ENCODE measurements at places on chromosomes 12 and 14.

GRCh38 chr14:30045720-30046119 lies 118.1 kb upstream of the PRKD1 start:
- DNase-seq, result no peak

DNA sequence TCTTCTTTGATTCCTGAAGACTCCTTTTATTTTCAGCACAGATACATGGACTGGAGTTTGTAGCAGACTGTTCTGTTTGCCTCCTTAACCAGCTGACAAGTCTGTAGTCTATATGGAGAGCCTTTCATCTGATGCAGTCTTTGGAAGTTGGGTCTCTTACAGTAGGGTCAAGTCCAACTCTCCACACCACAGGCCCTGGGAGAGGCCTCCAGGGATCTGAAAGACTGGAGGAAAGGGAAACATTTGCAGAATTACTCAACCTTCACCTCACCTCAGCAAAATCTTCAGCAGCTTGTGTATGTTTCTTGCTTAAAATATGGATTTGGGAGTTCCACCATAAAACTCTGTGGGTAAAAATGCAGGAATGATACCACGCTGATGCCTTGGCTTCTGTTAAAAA lies 188.4 kb downstream of the MSRB3 start:
- no peak for DNase-seq

DNA sequence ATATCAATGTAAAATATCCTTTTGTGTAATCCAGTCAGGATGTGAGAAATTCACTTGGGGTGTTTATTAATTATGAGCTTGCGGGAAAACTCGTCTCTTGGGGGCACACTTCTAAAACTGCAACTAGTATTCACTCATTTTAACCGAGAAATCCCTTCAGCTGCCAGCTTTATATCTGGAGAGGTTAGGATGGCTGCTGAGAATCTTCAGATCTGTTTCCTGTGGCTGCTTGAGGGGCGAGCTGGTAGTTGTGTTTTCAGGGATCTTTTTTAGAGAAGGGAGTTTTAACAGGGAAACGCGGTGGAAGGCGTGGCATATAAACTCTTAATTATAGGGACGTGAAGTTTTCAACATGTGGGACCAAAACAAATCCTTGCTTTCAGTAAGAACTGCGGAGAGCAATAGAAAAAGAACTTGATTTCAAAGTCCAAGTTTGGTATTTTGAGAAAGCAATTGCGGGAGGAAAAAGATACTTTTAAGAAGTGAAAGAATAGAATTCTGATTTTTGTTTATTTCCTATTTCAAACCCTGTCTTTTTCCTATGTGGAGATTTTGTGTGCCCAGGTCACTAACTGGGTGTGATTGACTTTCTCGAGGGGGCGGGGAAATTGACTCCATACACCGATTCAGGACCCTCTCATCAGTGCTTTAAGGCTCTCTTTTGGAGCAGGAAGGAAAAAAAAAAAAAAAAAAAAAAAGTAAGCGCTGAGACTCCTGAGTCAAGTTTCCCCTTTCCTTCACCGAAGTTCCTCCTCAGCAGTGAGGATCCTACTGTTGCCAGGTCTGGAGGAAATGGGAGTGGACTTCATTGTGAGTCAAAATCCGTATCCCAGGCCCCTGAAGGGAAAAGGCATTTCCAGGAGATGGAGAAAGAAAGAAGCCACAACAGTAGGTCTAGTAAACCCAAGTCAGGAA lies 1.1 kb downstream of the PPFIBP1 start:
- DNase-seq, result no peak

DNA sequence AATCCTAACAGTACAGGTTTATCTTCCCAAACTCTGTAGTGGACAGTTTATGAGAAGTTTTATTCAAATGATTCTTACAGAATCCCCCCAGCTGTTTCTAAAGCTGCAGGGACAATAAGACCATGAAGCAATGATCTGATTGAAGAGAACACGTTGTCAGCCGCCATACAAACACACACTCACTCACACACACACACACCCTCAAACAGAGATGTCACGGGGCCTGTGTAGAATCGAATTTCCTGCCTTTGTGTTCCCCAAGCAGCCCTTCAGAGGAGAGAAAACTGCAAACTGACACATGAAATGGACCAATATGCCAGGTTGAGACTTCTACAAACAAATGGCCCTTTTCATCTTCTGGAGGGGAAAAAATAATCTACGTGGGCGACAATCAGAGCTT lies 80.5 kb upstream of the TBX3 start:
- no peak for DNase-seq

GRCh38 chr12:125888921-125889320 lies 823.7 kb downstream of the AACS start:
- no peak for DNase-seq

GRCh38 chr14:104440297-104440956 lies 139.1 kb upstream of the C14orf180 start:
- DNase-seq, result no peak

DNA sequence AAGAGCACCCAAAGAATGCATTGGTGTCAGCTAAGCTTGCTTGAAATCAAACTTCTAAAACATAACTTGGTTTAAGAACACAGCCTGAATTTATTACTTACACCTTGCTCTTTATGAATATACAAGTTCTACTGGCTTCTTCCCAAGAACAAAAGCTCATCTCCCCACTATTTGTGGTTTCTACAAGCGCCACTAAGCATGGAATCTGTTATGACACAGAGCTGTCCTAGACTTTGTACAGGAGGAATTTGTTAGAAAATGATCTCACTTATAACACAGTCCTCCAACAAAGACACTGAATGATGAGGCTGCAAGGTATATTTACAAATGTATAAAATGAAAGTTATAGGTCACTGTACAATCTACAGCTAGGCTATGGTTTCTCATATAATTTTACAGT lies 452.1 kb downstream of the BCAT1 start:
- no peak for DNase-seq

- DNase-seq, result peak; percentile 54
Observed at GRCh38 chr12:101839324-101840283, 8.8 kb upstream of the GNPTAB start.

DNA sequence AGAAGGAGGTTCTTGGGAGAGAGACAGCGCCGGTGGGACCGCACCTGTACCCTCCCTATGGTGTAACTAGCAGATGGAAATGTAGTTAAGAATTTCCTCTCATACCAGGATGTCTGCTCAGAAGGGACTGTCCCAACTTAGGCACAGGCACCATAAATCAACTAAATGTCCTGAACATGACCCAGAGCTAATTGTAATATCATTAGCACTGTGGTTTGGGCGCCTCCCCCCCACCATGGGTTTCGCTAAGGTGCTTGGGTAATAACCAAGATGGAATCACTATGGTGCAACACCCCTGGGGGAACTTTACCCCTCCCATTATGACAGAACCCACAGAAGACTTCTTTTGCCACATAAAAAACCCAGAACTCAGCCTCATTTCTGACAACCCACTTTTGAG lies 15.9 kb downstream of the ZNF641 start:
- DNase-seq, result no peak

DNA sequence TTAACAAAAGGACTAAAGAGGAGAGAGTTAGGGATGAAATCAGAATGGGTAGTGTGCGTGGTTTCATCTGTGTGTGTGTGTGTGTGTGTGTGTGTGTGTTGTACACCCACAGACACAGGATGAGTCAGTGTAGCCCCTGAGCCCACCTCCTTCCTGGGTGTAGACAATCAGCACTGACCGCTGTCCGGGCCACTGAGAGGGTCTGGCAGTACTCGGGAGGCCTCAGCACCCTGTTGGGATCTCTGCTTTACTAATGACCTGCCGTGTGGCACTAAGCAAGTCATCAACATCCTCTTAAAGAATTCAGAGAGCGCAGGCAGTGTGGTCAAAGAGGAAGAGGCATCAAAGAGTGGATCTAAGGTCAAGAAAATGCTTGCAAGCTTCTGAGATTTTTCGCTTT lies 112.6 kb downstream of the PRMT8 start:
- no peak for DNase-seq

DNA sequence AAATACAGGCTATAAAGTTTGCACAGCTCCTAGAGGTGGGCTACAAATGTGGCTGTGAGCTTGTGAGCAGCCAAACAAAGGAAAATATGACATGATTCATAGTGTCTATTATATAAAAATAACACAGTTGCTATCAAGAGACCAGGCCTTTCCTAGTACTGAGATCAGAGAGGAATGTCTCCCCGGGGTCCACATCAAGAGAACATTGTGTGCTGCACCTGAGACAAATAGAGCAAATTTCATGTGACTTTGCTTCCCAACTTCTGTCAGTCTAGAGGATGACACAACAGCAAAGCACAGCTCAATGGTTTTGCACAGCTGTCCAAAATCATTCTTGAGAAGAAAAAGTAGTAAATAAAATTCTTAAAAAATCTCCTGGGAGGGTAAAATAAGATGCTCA lies 297.5 kb upstream of the PRKD1 start:
- no peak for DNase-seq

DNA sequence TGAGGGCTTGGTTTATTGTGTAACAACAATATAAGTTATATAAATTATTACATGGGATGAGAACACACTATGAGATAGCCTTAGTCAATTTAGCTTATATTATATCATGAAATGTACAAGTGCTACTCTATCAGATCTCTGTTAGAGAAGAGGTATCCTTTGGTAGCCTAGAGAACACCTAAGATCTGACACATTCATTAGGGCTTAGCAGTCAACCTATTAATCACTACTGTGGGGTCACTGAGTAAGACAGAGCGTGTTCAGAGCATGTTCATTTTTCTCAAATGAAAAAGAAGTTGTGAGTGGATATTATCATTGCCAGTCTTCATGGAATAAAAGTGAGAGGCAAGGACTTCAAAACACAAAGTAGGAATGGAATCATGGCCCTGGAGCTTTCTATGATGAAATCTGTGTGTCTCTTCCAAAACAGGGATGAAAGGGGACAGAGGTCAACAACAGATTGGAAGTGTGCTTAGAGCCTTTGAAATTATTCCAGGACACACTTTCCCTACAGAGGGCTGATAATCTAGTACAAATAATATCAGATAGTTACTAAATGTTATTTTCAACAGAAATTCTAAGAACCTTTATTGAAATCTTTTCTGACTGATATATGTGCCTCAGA lies 114.3 kb downstream of the SLC16A7 start:
- no peak for DNase-seq

DNA sequence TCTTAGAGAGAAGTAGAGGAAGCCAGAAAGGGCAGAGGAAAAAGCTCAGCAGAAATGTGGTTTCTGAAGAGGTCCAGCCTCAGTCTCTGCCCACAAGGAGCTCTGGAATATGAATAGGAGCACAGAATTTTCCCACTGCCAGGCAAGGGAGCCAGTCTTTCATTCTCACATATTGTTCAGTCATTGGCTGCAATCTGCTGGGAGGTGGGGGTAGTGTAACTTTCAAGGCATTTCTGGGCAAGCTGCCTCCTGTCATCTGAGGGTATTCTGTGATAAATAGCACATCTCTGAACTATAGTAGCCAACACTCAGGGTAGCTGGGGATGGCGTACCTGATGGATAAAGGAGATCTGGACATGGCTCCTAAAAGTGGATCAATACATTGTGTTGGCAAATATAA lies 127.2 kb downstream of the LRRK2 start:
- no peak for DNase-seq

- no peak for DNase-seq
Observed at GRCh38 chr12:123907726-123908476, 64.7 kb downstream of the CCDC92 start.

GRCh38 chr12:105418229-105418628 lies 87.7 kb downstream of the C12orf75 start:
- no peak for DNase-seq

- DNase-seq, result no peak
Observed at GRCh38 chr12:4278329-4279197, 5.0 kb downstream of the CCND2 start.

- DNase-seq, result no peak
Observed at GRCh38 chr12:51871918-51872688, 15.8 kb upstream of the ANKRD33 start.

GRCh38 chr12:93790472-93791152 lies 113.4 kb downstream of the CRADD start:
- DNase-seq, result no peak

- no peak for DNase-seq
Observed at GRCh38 chr12:47828976-47829482, 9.3 kb upstream of the HDAC7 start.

- DNase-seq, result peak; percentile 87
Observed at GRCh38 chr12:109804820-109805761, 28.1 kb downstream of the TRPV4 start.

DNA sequence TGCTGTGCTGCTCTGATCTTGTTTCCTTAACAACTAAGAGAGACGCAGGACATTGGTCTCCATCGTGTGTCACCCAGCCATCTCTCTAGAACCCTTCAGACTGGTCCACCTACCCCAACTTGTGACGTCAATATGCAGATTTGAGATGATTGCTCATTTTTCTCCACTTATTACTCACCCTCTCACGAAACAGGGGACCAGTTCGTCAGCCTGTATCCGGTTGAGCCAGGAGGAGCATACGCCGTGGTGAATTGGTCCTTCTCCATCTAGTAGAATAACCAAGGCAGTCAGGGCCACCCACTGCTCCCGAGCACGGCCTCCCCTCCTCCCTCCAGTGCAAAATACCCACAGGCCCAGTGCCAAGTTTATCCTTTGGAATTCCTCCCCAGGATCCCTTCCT lies 36.2 kb upstream of the FBXO21 start:
- no peak for DNase-seq

- DNase-seq, result no peak
Observed at GRCh38 chr12:105223352-105223845, 12.6 kb downstream of the APPL2 start.

DNA sequence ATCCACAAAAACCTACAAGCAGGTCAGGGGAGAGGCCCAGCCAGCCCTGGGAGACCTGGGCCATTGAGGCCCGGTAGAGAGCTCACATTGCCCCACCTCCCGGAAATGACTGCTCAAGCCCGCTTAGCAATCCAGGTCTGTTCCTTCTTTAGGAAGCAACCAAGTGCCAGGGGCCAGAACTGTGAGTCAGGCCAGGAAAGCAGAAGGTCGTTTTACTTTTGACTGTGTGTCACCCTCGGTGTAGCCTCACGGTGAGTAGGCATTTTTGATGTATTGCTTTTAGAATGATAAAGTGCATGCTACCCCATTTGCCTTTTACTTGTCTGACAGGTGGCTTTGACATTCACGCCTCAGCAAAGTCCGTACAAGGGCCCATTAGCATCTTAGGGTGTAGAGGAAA lies 25.4 kb upstream of the PWP1 start:
- DNase-seq, result no peak

DNA sequence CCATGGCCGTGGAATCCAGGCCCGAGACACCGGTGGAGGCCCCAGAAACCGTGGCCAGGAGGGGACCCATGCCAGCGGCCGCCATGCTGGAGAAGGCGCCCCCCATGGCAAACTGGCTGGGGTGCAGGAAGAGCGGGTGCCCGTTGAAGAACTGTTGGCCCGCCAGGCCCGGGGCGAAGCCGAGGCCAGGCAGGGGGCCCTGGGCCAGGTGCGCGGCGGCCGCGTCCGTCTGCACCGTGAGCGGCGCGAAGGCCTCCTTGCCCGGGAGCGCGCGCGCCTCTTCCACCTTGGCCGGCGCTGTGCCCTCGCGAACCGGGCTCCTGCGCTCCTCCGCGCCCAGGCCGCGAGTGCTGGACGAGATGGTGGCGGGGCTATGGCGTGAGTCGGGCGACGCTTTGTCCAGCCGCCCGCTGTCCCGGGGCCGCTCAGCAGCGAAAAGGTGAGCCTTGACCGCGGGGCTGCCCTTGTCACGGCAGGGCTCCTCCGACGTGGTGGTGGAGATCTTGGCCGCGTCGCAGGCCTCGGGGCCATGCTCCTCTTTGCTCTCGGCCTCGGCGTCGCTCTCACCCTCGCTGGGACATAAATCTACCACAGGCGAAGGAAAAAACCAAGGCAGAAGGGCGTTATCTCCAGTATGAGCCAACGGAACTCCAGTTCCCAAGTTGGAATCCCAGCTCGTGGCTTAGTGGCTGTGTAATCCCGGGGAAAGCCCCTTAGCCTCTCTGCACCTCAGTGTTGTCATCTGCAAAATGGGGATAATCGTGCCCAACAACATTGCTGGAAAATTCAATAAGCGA lies 9.5 kb downstream of the TBX3 start:
- DNase-seq, result no peak

GRCh38 chr14:61478971-61479473 lies 157.6 kb downstream of the PRKCH start:
- DNase-seq, result peak; percentile 45

Data from GM13976 (cell line).